ENCODE measurements at places on chromosomes 12 and 14.

DNA sequence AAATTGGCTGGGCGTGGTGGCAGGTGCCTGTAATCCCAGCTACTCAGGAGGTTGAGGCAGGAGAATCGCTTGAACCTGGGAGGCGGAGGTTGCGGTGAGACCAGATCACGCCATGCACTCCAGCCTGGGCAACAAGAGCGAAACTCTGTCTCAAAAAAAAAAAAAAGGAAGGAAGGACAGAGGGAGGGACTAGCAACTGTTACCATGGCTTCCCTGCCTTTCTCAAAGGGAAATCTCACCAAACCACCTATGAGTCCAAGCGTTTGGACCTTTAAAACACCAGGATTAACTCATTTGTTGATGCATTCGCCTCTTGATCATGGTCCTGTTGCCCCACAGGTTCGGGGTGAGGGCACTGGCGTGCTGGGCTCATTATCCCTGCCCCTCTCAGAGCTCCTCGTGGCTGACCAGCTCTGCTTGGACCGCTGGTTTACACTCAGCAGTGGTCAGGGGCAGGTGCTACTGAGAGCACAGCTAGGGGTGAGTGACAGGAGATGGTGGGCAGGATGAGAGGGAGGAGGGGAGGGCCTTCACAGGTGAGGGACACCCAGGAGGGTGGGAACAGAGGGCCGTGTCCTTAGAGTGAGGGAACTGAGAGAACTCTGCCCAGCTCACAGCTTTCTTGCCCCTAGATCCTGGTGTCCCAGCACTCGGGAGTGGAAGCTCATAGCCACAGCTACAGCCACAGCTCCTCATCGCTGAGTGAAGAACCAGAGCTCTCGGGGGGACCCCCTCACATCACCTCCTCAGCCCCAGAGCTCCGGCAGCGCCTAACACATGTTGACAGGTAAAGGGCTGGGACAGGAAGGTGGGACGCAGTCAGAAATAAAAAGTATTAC, 10.2 kb upstream of the MYL6B start:
- no peak for DNase-seq

DNA sequence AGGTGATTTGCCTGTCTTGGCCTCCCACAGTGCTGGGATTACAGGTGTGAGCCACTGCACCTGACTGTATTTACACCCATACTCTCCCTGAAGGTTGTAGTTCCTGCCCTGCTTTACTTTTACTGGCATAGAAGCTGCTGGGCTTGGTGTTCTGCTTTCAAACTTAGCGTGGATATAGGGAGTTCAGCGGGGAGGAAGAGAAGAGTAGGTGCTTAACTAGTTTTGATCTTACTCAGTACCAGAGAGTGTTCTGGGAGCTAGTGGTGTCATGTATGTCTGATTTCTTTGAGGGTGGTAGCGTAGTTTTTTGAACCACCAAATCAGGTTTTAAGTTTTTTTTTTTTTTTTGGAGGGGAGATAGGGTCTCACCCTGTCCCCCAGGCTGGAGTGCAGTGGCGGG, 13.8 kb downstream of the RCOR1 start:
- no peak for DNase-seq

GRCh38 chr14:69387311-69387710, 10.8 kb downstream of the ERH start:
- no peak for DNase-seq

DNA sequence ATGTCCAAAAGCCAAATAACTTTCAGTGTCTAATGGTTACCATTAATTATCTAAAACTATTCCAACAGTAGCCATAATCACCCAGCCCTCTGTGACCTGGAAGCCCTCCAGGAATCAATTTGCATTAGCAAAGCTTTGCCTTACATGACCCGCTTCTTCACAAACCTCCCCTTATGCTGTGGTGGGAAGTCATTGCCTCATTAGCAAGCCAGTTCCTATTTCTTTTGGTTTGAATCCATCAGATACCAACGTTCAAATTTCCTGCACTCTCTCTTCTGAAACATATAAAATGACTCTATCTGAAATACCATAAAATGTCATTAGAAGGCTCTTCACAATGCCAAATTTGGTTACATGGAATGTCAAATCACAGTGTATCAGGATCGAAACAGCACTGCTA, 268.3 kb upstream of the PRKD1 start:
- DNase-seq, result no peak

GRCh38 chr14:44756554-44756953, 205.2 kb downstream of the KLHL28 start:
- no peak for DNase-seq

- DNase-seq, result no peak
Measured at GRCh38 chr14:31278883-31279282, 71.3 kb upstream of the HECTD1 start.

GRCh38 chr14:105197211-105197641, 16.1 kb upstream of the NUDT14 start:
- no peak for DNase-seq

GRCh38 chr12:64670919-64671639, 60.8 kb downstream of the RASSF3 start:
- DNase-seq, result no peak

DNA sequence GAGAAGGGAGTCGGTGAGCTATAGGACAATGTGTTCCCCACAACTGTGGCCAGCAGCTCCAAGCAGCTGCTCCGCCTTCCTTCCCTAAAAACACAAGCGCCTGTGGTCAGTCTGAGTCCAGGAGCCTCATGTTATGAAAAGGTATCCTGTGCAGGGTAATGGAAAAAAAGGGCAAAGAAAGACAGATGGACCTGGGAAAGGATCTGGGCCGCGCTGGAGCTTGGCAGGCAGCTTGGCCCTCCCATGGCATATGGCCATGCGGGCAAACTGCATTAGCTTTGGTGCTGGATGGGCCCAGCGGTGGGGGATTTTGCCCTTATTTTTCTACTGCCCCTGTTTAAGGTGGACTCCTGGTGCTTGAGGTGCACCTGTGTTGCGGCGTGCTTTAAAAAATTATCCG, 23.7 kb upstream of the CHST11 start:
- no peak for DNase-seq
